ENCODE measurements at places on chromosomes 2 and 18.

DNA sequence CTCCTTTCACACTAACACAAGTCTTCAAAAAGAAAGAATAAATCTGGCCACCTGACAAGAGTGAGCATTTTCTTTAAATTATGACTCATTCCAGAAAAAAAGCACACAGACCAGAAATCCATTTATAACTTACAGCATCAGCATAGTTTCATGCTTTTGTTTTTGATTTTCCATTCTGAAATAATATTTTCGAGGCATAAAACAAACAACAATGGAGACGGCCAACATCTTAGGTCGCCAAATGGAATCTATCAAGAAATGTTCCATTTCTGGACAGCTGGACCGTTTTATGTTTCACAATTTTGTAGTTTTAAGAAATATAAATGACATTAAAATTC is 165.4 kb upstream of the ZFP36L2 start:
- DNase-seq = no peak

- no peak for DNase-seq
These were observed 70.0 kb upstream of the STON1 start for GRCh38 chr2:48459921-48460320.

DNA sequence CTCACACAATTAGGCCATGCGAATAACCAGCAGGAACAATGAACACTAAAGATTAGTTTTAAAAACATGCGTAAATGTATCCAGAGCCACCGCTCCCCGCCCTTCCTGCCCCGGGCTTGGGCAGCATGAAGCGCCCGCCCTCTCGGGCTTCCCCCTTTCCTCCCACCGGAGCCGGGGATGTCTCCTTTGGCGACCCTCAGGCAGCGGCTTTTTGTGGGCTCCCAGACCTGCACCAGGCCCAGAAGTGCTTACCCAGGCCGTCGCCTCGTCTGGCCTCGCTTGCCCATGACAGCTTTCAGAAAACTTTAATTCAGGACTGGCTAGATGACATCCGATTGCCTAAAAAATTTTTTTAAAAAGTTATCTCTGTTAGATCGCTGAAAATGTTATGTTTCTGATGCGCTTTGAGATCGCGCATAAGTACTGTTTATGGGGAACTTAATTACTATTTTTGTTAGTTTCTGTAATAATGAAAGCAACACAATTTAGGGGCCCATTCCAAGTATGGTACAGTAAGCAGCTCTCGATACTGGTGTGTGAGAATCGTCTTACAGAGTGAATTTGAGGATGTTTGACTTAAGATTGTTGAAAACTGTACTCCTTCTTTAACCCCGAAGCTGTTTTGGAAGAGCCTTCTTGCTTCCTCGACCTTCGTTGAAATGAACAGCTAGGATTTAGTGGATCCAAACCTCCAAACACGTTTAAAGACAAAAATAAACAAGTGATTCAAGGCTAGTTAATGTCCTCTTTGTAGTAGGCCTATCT is 1.1 kb downstream of the MAP3K20 start:
- no peak for DNase-seq

GRCh38 chr2:55109219-55109891 is 59.1 kb upstream of the RTN4 start:
- no peak for DNase-seq

DNA sequence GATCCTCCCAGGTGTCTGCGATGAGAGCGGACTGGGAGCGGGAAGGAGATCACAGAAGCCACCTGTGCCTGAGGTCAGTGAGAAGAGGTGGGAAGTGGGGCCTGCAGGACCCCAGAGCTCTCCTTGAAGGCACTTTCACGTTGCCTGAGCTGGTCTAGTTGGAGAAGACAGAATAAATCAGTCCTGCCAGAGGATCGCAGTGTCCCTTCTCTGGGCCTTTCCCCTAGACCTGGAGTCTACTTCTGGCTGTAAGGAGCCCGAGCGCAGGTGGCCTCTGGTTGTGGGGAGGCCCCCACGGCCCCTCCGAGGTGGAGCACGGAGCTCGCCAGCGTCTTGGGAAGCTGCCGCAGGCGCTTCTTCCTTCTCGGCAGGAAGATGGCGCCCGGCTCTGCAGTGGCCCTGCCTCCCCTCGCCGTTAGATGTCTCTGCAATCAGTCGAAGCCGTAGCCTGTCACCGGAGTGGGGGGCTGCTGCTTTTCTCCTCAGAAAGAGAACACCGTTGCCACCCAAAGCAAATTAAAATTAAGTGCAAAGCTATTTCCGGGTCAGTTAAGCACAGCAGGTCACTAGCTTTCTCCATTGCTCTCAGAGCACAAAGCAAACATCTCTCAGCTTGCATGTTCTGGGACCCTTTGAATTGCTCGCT is 212.0 kb upstream of the MYT1L start:
- DNase-seq = no peak

GRCh38 chr2:108835040-108835439 is 48.5 kb downstream of the CCDC138 start:
- no peak for DNase-seq

DNA sequence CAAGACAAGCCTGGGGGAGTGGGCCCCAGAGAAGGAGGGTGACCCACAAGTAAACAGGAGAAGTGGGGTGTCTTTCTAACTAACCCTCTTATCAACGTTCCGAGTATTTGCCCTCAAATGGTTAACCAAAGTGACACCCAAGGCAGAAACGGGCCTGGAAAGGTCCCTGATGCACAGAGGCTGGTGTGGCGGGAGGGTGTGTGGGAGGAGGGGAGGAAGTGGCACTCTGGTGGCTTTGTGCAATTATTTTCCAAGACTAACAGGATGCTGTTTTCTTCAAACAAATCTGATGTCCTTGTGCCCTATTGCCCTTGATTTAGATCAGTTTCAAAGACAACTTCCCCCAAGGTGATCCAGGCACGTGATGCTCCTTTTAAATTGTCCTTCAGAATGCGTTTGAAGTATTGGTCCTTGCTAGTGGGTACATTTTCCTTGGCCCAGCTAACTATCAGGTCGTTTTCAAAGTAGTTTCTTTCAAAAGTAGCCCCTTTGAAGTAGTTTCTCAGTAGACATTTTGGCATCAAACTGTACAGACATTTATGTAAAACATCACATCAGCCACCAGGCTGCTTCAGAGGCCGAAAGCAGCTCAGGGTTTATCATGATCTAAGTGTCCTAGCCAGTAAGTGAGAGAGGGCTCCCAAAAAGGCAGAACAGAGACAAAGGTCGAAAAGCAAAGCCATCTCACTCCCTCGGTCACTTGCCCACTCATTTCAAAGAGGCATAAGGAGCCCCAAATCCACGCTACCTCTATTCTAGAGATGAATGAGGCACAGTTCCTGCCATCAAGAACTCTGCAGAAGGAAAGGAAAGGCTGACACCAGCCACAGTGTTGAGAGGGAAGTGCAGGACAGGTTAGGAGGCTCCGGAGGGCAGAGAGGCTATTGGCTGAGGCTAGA is 371.1 kb upstream of the ID2 start:
- no peak for DNase-seq

DNA sequence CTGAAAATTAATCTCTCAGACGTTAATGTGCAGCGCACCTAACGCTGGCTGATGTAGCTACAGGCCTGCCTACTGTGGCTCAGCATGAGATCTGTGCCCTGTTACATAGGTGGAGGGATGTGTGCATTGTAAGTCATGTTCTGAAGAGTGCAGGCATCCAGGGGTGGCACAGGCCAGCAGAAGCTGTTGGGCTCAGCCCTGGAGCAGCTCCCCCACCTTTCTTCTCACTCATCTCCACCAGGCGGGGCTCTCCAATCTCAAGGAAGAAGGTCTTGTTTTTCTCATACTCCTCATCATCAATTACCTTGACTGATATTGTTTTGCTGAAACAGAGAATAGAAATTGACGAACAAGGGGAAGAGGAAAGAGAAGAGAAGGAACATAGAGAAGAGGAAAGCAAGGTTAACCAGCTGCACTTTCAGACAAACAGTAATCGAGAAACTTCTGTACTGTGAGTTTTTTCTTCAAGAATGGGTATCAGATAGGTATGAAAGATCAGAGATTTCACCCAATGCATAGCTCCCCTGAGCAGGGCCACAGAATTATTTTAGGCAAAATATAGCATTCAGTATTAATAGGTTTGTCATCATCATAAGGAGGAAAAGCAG is 273.6 kb downstream of the SLC8A1 start:
- DNase-seq = no peak

GRCh38 chr18:33576999-33577646 is 896 bp upstream of the ASXL3 start:
- no peak for DNase-seq

GRCh38 chr2:84495539-84496146 is 20.7 kb upstream of the DNAH6 start:
- no peak for DNase-seq

DNA sequence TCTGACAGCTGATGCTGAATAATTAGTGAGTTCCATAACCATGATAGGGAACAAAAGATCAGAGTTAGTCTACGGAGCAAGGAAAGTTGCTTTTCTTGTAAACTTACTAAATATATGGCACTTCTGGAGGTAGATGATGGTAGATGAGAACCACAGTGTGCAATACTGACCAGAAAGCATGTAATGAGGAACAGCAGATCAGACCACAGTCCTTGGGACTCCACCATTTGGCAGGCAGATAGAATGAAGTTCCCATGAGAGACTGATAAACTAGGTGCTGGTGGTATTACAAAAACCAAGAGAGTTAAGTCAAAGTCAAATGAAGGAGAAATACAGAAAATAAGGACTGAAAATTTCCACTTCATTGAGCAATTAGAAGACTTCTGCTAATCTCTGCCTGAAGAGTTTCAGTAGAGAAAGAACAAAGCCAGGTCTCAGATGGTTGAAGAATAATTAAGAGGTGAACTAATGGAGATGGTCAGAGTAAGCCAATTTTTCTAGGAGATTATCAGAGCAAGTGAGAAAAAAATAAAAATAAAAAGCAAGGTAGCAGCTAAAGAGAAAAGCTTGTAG is 10.4 kb downstream of the CERKL start:
- DNase-seq = no peak

DNA sequence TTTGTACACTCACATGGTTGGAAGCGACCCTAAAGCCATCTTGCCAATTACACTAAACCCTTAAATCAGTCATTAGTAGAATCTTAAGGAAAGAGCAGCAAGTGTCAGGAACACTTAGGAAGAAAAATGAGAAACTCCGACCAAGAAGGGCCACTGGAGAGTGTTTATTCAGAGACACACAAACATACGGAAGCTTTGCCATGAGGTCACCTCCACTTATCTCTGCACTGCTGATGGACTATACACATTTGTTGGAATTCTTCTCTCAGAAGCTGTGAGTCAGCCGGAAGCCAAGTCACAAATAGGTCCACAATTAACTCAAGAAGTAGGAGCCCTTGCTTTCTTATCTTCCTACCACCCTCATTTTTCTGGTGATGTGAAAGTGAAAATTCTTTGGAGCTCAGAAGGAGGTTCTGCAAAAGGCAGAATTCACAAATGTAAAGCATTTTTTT is 21.6 kb downstream of the BMP10 start:
- DNase-seq = no peak

DNA sequence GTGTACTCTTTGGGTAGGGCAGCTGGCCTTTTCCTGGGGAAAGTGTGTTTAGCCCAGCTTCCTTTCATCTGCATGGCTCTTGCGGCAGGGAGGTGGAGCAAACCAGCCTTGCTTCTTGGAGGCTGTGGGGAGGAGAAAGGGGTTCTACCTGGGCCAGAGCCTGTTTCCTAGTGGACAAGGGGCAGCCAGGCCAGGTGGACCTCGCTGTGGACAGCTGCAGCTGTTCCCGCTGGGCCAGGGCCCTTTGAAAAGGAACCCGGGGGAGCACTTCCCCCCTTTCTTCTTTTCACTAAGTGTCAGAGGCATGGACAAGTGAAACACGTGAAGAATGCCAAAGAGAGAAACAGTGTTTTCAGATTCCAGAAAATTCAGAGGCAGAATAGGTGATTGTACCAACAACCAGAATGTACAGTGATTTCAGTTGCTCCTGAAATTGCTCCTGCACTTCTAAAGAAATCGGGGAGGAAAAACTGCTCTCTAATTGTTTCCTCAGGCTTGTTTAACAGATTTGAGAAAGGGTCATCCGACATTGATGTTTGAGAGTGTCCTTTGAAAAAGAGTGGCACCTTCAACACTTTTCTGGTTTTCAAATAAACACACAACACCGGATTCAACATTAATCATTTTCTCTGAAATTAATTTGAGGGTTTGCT is 3.9 kb downstream of the GLI2 start:
- DNase-seq = no peak

- DNase-seq = no peak
These were observed 6.9 kb downstream of the MBD5 start for GRCh38 chr2:148027822-148028221.

DNA sequence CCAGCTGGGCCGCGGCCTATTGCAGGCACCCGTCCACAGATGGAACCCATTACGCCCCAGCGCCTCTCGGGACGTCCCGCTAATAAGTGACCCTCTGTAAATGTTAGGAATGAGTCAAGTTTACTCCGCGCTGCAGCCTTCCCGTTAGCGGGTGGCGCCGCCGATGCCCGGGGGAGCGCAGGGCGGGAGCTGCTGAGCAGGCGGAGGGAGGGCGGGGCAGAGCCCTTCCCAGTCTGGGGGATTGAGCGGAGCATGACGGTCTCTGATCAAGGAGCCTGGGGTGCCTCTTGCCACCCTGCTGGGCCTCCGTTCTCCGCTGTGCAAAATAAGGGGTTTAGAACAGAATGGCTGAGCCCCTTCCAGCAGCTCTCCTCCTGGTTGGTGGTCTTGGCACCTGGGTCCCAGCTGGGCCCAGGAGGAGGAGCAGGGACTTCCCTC is 10.5 kb downstream of the CROCC2 start:
- peak; percentile 61 for DNase-seq

DNA sequence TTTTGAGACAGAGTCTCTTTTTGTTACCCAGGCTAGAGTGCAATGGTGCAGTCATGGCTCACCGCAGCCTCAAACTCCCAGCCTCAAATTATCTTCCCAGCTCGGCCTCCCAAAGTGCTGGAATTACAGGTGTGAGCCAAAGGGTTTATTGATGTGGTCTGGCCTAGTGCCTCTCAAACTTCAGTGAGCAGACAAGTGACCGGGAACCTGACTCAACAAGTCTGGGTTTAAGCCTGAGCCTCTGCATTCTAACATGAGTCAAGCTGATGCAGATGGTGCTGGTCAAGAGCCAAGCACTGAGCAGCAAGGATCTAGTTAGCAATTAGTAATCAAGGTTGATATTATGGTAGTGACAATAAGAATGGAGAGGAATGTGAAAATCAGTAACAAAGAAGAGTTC is 21.3 kb downstream of the CDK15 start:
- DNase-seq = no peak
